ENCODE measurements at places on chromosomes 5 and 9.

DNA sequence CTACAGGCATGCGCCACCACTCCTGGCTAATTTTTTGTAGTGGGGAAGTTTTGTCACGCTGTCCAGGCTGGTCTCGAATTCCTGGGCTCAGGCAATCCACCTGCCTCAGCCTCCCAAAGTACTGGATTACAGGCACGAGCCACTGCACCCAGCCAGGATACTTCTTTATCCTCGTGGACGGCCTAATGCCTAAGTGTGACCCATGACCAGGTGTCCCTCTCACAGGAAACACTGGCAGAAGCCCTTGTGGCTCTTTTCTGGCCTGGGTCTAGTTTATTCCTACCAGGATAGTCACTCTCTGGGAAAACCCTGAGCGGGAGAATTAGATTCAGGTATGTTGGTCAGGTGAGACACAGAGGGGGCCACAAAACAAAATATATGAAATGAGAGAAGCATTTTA, 90.4 kb downstream of the PJA2 start:
- DNase-seq: no peak

DNA sequence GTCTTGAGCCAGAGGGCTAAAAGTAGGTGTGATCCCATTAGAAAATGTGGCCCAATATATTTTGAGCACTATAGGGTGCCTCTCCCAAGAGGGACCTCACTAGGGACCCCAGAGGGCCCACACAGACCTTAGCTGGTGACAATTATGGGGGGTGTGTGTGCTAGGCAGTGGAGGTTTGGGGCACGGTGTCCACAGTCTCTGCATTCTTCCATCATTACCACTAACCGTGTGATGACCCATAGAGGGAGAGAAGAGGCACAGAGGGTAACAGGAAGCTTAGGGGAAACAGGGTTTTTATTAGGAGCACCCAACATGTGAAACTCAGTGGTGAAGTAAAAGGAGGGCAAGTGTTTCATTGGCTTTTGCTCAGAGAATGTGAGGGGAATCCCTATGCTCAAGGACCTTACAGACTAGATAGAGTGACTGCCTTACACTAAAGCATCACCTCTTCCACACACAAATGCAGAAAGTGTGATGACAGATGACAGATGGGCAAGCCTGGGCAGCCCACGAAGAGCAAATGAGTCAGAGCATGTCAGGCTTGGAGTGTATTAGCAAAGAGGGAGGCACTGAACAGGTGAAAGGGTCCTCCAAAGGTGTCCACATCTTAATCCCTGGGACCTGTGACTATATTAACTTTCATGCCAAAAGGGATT, 2.5 kb upstream of the ACTL7A start:
- no peak for DNase-seq

- DNase-seq: no peak
Measured at GRCh38 chr9:131630205-131630831, 85.0 kb downstream of the PRRT1B start.

DNA sequence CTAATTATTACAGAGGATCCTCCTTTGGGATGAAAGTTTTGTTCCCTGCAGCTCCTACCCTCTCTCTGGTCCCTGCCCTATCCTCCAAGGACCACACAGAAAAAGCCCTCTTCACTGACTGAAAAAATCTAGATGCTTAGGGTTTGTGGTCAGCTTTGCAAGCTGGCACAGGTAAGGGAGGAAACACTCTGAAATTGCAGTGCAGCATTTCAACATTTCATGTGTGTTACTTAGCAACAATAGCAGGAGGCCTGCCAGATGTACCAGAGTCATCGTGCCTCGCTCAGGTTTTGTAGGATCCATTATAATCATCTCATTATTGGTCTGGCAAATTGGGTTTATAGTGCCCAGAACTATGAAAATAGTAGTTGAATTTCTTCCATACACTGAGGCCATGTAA, 109.5 kb downstream of the PALM2AKAP2 start:
- DNase-seq: no peak

- DNase-seq: no peak
Measured at GRCh38 chr5:145981589-145982571, 45.5 kb downstream of the SH3RF2 start.

DNA sequence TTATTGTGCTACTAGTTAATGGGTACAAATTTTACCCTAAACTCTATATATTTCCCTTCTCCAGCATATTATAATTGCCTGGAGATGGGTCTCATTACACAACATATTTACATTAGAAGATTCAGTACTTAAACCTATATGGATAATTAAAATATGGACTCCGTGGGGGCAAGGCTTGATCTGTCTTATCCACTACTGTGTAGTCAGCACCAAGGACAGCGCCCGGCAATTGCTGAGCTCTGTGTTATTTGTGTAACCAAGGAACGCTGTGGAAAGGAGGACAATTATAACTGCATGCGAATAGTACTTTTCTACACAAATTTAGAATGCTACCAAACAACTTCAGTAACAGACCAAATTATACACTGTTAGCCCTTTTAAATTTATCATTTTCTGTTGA, 77.7 kb downstream of the DNAH5 start:
- DNase-seq: no peak

DNA sequence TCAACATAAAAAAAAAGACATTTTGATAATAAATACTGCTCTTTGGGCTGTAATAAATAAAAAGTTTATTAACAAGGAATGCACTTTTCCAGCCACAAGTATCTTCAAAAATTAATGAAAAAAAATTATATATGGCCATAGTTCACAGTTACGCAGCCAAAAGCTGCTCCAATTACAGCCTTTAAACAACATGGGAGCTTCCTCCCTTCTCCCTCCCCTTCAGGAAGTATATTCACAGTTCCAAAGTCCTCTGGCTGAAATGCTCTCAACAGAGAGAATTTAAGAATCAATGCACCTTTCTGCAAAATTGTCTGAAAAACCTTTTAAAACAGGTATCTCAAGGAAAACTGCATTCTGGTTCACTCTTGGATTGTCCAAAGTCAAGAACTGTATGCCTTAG, 5.9 kb downstream of the PLK2 start:
- DNase-seq: no peak

GRCh38 chr5:126852841-126853271, 75.9 kb downstream of the LMNB1 start:
- DNase-seq: no peak

DNA sequence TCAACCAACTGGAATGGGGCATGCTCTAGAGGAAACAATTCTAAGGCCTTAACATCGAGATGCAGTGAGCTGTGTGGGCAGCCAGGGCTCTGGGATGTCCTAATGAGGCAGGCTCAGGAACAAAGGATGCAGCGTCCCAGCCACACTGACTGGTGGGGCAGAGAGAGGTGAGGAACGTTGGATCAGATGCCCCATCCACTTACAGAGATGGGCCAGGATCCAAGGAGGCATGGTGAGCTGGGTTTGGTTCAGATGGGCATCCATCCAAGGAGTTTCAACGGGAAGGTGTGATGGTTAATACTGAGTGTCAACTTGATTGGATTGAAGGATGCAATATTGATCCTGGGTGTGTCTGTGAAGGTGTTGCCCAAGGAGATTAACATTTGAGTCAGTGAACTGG, 15.5 kb upstream of the MARCHF6 start:
- no peak for DNase-seq

GRCh38 chr5:172123269-172123692, 64.7 kb downstream of the STK10 start:
- no peak for DNase-seq

- no peak for DNase-seq
Measured at GRCh38 chr9:120258096-120258495, 321.9 kb downstream of the CDK5RAP2 start.

DNA sequence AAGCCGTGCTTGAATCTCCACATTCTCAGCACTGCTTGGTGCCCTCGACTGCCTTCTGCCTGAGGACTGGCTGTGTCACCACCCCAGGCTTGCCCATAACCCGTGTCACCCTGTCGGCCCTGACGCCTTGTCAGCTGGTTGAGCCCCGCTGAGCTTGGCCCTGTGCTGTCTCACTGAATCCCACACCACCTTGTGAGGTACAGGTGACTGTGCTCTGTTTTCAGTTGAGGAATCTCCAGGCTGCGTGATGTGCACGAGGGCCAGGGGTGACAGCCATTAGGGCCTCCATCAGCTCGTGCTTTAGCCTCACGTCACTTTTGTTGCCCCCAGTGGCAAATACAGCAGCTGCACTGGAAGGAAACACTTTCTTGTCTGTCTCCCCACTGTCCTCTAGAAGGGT, 90.7 kb downstream of the CACNA1B start:
- DNase-seq: no peak

GRCh38 chr5:69364850-69365249, 4.5 kb downstream of the AK6 start:
- DNase-seq: no peak
